ENCODE measurements at places on chromosomes 1 and 21.

DNA sequence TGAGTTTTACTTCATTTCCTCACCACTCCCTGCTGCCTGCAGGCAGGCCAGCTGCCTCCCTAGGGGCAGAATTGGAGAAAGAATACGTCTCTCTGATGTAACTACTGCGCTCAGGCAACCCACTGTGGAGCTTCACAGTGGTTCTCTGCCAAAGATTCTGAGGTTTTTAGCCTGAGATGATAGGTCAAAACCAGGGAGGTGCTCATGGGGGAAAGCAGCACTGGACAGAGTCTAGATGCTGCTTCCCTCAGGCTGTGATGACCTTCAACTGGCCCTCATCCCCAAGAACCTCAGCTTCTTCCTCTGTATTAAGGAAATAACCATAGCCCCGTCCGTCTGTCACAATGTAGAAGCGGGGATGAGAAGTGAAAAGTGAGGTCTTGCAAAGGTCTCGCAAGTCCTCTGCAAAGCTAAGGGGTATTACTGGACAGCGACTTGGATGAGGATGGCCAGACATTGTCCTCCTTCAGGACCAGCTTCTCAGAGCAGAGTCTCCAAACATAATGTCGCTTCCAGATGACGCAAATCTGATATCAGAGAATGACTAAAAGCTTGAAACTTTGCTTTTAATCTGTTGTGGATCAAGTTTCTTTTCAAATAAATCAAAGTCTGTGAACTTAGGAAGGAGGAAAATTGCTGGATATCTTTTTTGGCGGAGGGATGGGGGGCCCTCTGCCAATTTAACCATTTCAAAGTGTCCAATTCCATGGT is 65.9 kb upstream of the ATP5PO start:
- DNase-seq: no peak

- no peak for DNase-seq
Measured at GRCh38 chr1:43035821-43036741, 77.4 kb upstream of the SLC2A1 start.

- DNase-seq: no peak
Measured at GRCh38 chr1:7015022-7015421, 229.8 kb downstream of the CAMTA1 start.

DNA sequence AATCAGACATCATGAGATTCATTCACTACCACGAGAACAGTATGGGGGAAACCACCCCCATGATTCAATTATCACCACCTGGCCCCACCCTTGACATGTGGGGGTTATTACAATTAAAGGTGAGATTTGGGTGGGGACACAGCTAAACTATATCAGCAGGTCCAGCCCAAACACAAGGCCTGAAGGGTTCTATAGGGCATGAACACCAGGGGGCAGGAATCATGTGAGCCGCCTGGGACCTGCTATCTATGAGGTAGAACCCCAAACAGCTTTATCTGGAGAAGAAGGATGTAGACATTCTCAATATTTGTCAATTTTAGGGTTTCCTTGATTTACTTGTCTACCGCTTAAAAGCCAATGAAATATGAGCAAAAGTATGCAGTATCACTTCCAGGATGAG is 294.9 kb upstream of the DEPDC1 start:
- DNase-seq: no peak

DNA sequence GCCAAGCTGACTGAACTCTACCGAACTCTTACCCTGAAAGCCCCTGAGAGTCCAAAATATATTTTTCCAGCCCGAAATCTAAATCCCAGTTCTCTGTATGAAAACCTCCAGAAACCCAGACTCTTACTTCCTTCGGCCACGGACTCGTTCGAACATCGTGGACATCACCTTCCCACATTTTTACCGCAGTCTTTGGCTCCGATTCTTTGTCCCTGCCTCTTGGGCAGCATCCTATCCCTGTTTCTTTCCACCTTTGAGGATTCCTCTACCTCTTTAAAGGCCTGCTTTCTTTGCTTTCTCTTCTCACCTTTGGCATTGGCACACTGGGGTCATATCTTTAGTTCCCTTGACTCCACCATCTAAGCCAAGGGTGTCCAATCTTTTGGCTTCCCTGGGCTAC is 932 bp upstream of the USP24 start:
- no peak for DNase-seq

DNA sequence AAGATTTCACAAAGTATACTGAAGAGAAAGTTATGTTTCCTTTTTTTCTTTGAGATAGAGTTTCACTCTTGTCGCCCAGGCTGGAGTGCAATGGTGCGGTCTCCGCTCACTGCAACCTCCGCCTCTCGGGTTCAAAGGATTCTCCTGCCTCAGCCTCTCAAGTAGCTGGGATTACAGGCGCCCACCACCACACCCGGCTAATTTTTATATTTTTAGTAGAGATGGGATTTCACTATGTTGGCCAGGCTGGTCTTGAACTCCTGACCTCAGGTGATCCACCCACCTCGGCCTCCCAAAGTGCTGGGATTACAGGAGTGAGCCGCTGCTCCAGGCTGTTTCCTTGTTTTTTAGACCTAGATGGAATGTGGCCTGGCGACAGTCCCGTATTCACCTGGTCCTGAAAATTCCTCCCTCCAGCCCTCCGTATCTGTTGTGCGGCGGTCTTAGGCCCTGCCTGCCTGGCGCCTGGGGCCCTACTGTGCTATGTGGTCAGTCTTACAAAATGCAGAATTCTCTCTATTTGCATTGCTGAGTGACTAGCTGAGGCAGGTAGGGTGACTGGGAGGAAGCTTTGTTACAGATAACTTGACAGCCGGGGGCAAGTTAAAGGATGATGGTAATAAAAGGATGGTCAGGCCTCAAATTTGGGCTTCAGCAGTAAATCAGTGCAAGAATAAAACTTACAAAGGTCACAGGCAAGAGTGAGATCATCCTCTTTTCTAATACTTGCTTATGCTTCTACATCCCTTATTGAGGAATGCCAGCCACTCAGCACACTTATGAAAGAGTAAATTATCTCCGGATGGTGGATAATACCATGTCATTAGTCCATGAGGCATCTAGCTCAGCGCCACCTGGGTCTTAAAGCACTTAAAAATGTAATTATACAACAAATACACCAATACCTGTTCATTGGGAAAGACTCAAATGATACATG is 30.3 kb downstream of the PARK7 start:
- DNase-seq: no peak

- no peak for DNase-seq
Measured at GRCh38 chr1:183638649-183639387, 3.2 kb upstream of the ARPC5 start.

- DNase-seq: no peak
Measured at GRCh38 chr1:6922096-6922931, 137.1 kb downstream of the CAMTA1 start.

GRCh38 chr1:194731025-194731424 is 1544.6 kb upstream of the B3GALT2 start:
- no peak for DNase-seq

GRCh38 chr1:30253807-30254440 is 469.5 kb downstream of the MATN1 start:
- no peak for DNase-seq

DNA sequence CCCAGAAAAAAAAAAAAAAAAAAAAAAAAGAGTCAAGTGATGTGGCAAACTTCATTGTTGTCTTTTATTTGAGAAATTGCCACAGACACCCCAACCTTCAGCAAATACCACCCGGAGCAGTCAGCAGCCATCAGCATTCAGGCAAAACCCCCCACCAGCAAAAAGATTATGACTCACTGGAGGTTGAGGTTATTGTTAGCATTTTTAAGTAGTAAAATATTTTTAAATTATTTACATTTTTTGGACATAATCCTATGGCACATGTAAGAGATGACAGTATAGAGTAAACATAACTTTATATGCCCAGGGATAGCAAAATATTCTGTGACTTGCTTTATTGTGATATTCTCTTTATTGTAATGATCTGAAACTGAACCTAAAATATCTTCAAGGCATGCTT is 95.6 kb downstream of the CENPF start:
- no peak for DNase-seq

- DNase-seq: no peak
Measured at GRCh38 chr1:107777664-107778047, 187.3 kb downstream of the VAV3 start.

GRCh38 chr1:150928286-150928685 is 2.1 kb downstream of the SETDB1 start:
- no peak for DNase-seq

GRCh38 chr1:185104083-185104482 is 52.7 kb downstream of the TRMT1L start:
- no peak for DNase-seq

DNA sequence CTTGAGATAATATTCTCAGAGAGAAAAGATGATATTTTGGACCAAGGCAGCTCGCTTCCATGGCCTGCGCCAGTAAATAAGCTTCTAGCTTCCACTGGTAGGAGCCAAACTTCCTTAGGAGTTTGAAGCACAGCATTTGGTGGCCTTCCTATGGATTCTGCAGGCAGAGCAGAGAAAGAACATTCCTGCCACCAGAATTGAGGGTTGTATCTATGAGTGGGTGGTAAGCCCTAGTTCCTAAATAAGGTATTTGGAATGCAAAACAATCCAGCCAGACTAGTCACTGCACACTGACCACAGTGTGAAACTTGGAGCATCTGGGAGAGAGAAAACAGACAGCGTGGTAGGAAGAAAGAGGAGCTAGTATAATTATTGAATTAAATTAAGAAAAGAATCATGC is 54.1 kb upstream of the BCAR3 start:
- no peak for DNase-seq

- no peak for DNase-seq
Measured at GRCh38 chr1:69175053-69175452, 392.7 kb upstream of the LRRC7 start.

- no peak for DNase-seq
Measured at GRCh38 chr1:6202256-6202655, 2.9 kb upstream of the RPL22 start.

GRCh38 chr21:42118901-42119300 is 47.8 kb downstream of the UMODL1 start:
- DNase-seq: no peak

- DNase-seq: no peak
Measured at GRCh38 chr1:219555806-219556205, 57.1 kb downstream of the ZC3H11B start.

GRCh38 chr1:35883635-35884101 is 659 bp downstream of the AGO1 start:
- DNase-seq: no peak

GRCh38 chr1:235012436-235013210 is 116.0 kb downstream of the TOMM20 start:
- no peak for DNase-seq

DNA sequence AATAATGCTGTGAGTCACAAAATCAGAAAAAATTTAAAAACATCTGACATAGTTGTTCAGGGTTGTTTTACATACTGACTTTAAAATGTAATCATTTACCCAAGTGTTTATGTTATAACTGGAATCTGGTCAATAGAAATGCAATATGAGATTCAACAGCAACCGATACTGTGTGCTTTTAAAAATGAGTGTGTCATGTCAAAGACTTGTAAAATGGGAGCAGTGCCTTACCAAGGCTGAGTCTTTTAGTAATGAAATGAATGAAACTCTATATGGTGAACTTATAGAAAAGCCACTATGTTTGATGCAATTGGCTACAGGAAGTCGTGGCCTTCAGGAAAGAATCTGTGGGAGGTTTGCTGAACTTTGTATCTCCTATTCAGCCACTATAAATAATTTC is 570.2 kb downstream of the DPYD start:
- DNase-seq: no peak

DNA sequence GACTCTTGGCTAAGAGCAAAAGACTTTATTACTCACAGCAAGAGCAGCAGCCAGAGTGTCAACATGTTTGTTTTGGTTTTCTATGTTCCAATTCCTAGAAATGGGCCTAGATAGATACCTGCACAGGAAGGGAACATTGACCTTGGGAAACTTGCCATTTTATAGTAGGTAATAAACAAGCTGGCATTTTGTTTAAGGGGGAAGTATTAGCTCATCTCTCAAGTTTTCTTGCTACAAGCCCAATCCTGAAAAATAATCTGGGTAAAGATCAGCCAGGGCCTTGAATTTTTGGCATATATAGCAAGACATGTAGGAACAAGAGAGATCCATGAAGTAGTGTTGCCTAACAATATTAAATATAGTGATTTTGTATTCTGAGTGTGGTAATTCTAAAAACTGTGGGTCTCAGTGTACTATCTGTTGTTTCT is 51.4 kb upstream of the RGL1 start:
- no peak for DNase-seq

- DNase-seq: no peak
Measured at GRCh38 chr1:5910666-5911065, 81.6 kb downstream of the NPHP4 start.

- DNase-seq: no peak
Measured at GRCh38 chr1:18651713-18652112, 21.1 kb downstream of the PAX7 start.

DNA sequence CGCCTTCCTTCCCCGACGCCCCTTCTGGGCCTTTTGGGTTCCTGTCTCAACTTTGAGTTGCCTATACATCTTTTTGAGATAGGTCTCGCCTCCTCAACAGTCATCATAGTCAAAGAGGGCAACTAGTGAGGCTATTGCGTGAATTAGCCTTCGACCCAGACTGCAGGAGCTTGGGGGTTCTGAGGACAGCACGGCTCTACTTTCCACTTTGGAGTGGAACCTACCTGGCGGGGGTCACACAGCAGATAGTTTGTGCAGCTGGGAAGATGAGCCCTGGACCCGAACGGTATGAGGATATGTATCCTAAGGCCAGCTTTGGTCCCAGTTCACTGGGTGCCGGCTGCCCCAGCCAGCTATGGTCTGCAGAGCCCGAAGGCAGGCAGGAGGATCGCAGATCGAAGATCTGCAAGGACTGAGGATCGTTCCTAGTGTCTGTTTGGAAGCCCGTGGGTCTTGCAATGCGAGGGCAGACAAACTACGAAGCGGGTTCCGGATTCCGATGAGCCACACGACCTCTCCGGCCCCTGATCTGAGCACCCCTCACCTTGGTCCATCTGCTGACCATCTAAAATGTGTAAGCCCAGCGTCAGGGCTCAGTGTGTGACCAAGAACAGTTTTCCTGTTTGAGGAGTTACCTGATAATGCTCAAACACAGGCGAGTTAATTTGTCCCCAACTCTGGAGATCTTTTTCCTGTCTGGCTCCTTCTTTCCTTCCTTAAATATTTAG is 8.1 kb downstream of the FOXD2 start:
- no peak for DNase-seq

GRCh38 chr1:24903955-24904730 is 25.9 kb downstream of the RUNX3 start:
- DNase-seq: no peak

- DNase-seq: no peak
Measured at GRCh38 chr1:6487804-6488484, 3.5 kb downstream of the PLEKHG5 start.

GRCh38 chr1:227218870-227219573 is 99.3 kb downstream of the CDC42BPA start:
- DNase-seq: no peak

DNA sequence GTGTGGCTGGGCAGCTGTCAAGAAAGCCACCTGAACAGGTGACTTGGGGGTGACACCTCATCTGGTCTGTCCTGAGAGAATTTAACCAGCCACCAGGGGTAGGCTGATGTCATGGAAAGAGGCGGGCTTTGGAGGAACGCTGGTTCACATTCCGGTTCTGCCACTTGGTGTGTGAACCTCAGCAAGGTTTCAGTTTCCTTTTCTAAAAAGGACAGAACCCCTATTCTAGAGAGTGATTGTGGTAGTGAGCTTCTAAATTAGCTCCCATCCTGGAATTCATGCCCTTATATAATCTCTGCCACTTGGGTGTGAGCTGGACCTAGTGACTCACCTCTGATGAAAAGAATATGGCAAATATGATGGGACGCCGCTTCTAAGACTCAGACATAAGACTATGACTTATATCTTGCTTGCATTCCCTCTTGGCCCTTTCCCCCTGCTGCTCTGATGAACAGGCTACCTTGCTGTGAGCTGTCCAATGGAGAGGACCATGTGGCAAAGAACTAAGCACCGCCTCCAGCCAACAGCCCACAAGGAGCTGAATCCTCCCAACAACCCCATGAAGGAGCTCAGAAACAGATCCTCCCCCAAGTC is 332.1 kb downstream of the RRAGC start:
- no peak for DNase-seq

All from tibial nerve (tissue), 4 donors.